Upper lobe of right lung (tissue), 1 donor: ENCODE measurements at places on chromosomes 6 and 20. TPM values are rescaled to one million over a fixed set of nuclear protein-coding genes. Genes with fewer than 3 reads are reported as not detected.
A peak's percentile ranks its signal among the peaks of the same experiment; 100 is the strongest.

Gene TMEM244
- total RNA-seq: not detected

Gene F13A1
- total RNA-seq: 94.5 TPM

Gene THBD
- total RNA-seq: 104 TPM

Gene SCRT2
- total RNA-seq: not detected

Gene CLDN20
- not detected for total RNA-seq

Gene FHL5
- total RNA-seq: 40.1 TPM

Gene SLC17A9
- 15.2 TPM for total RNA-seq

Gene FAM83D
- 2.0 TPM for total RNA-seq

GRCh38 chr6:17120019-17120418 is 18.2 kb downstream of the STMND1 start:
- H3K27me3 ChIP-seq: no peaks in the 10 kb centered on the region
- DNase-seq: no peak
- no peak overlapping the region for H3K4me3 ChIP-seq
- H3K36me3 ChIP-seq: no peaks in the 10 kb centered on the region
- no peaks in the 10 kb centered on the region for H3K4me1 ChIP-seq

DNA sequence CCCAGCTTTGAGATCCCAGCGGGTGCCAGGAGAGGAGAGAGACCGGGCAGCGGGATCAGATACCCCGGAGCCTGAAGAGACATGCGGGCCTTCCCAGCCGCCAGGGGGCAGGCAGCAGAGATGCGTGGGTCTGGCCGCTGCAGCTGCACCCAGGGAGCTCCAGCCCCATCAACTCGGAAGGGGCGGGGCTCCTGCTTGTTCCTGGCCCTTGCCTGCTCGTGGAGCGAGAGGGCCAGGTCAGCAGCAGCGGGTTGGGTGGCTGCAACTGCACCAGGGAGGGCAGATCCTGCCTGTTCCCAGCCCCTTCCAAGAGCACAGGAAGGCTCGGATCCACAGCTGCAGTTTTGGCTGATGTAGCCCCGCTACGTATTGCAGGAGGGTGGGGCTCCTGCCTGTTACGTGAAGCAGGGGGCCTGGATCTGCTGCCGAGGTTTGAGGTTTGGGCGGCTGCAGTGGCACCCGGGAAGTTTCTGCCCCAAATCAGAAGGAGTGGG is 532.8 kb downstream of the RFPL4B start:
- H3K4me3 ChIP-seq: no peak overlapping the region
- no peak overlapping the region for H3K27ac ChIP-seq
- peak; percentile 69 for DNase-seq
- no peaks in the 10 kb centered on the region for H3K36me3 ChIP-seq
- no peaks in the 10 kb centered on the region for H3K4me1 ChIP-seq

- no peaks in the 10 kb centered on the region for H3K27me3 ChIP-seq
- no peak for DNase-seq
- H3K36me3 ChIP-seq: no peaks in the 10 kb centered on the region
- H3K4me1 ChIP-seq: no peaks in the 10 kb centered on the region
These were observed 73.2 kb downstream of the SCP2D1 start for GRCh38 chr20:18886756-18887155.

DNA sequence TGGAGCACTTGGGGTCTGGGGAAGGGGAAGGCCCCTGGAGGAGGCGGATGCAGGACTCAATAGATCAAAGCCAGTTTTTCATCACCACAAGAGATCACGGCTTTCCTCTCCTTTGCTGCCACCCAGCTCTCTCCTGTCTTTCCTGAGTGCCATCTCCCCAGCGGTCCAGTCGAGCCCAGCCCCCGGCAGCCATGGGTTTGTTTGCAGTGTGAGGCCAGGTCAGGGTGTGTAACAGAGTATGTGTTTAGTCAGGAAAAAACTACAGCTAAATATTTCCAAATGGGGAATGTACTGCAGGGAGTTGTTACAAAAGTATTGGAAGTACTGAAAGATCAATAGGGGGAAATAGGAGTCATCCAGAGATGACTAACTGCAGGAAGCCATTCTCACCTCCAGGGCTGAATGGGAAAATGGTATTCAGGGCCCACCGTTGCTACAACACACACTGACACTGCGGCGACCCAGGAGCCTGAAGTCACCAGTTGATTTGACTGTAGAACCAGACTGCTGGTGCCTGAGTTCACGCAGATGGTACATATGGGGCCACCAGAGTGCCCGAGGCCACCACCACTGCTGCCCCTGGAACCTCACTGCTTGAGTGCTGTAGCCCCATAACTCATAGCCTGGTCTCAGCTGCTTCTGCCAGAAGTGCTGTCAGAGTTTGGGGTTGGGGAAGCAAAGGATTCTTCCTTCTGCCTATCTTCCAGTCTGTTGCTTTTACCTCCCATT is 23.6 kb upstream of the FANCE start:
- no peaks in the 10 kb centered on the region for H3K27me3 ChIP-seq
- no peak overlapping the region for H3K4me3 ChIP-seq
- DNase-seq: no peak
- H3K4me1 ChIP-seq: peaks cover 4% of the 10 kb centered on the region

GRCh38 chr6:49721297-49721696 is 8.0 kb upstream of the CRISP2 start:
- no peaks in the 10 kb centered on the region for H3K36me3 ChIP-seq
- H3K27ac ChIP-seq: no peak overlapping the region
- H3K27me3 ChIP-seq: no peaks in the 10 kb centered on the region
- no peak overlapping the region for H3K4me3 ChIP-seq
- no peaks in the 10 kb centered on the region for H3K4me1 ChIP-seq

DNA sequence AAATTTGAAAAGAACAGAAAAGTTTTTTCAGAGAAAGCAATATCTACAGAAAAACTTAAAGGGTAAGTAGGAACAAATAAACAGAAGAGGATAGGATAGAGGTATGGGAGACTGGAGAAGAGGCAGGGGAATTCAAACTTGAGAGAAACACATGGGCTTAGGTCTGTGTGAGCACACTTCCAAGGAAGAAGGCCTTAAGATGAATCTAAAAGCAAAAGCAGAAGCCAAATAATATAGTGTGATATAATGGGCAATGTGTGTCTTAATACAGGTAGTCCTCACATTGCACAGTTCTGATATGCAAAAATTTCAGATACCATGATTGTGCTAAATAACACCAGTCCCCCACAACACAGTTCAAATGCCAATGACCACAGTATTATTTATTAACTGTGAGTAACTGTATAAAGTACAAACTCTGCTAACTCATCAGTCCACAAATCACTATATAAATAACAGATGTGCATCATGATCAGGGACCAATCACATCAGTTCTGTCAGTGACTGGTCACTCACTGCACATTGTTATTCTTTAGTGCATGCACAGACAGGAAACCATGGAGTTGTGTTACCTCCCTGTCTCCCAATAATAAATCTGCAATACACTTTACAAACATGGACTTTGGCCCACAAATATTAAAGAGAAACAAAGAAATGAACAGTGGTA is 18.6 kb downstream of the SNX14 start:
- peaks cover 25% of the 10 kb centered on the region for H3K36me3 ChIP-seq
- no peak overlapping the region for H3K4me3 ChIP-seq
- H3K4me1 ChIP-seq: no peaks in the 10 kb centered on the region
- H3K27me3 ChIP-seq: no peaks in the 10 kb centered on the region
- no peak for DNase-seq

GRCh38 chr6:33762713-33763112 is 16.0 kb upstream of the IP6K3 start:
- no peaks in the 10 kb centered on the region for H3K27me3 ChIP-seq
- H3K4me1 ChIP-seq: peaks cover 8% of the 10 kb centered on the region
- no peaks in the 10 kb centered on the region for H3K36me3 ChIP-seq
- no peak for DNase-seq

DNA sequence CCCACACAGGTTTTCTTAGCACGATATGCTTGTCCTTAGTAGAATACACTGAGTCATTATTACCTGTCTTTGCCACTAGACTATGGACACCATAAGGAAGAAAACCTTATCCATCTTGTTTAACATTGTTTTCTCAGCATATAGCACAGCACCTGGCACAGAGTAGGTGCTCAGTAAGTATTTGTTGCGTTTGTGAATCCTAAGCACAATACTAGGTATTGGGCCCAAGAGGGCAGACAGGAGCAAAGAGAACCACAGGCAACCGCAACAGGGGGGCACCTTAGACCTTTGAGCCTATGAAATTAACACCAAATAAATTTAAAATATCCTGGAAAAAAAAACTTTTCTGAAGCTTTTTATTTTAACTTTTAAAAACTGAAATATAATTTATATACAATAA is 3.7 kb upstream of the NCOA6 start:
- no peak overlapping the region for H3K27ac ChIP-seq
- peaks cover 3% of the 10 kb centered on the region for H3K4me1 ChIP-seq
- no peak for DNase-seq
- no peak overlapping the region for H3K4me3 ChIP-seq

DNA sequence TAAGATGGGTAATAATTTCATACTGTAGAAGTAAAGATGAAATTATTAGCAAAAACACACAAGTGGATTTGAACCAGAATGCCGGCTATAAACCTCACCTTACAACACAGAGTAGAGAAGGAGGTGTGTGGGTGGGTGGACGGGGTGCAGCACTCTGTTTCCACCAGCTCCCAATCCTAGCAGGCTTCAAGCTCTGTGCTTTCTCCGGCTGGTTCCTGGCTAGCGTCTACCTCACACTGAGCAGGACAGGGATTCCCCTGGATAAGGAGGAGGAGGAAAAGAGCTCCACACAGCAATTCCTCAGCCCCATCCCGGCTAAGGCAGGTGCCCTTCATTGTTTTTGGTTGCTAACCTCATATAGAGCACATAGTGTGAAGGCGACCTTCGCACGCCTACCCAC is 453.3 kb downstream of the C6orf118 start:
- no peak overlapping the region for H3K27ac ChIP-seq
- H3K4me3 ChIP-seq: no peak overlapping the region
- no peak for DNase-seq
- H3K36me3 ChIP-seq: no peaks in the 10 kb centered on the region
- H3K4me1 ChIP-seq: no peaks in the 10 kb centered on the region

DNA sequence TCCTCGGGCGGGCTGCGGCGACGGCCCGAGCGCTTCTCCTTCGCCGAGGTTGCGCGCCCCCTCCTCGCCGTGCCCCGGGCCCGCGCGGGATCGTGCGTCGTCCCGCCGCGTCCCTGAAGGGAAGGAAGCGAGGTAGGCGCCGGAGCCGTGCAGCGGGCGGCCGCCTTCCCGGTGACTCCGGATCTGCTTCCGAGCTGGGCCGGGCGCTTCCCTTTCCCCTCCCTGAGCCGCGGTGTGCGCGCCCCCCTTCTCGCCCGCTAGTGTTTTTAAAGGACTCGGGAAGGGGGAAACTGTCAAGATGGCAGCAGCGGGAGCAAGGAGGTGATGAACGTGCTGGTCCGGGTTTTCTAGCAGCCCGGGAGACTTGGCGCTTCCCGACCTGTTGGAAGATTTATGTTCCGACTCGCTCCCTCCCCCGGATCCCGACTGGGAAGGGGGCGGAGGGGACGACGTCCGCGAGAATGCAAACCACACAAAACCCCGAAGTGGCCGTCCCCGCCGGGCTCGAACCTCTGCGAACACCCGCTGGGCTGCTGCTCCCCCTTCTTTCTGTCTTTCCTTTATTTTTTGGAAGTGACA is 744 bp upstream of the FOXO3 start:
- H3K36me3 ChIP-seq: no peaks in the 10 kb centered on the region
- H3K4me3 ChIP-seq: peak overlapping the region; percentile 89
- peaks cover 44% of the 10 kb centered on the region for H3K4me1 ChIP-seq
- peak overlapping the region; percentile 99 for H3K27ac ChIP-seq
- no peak for DNase-seq

GRCh38 chr6:30542404-30542725 is 13.9 kb downstream of the GNL1 start:
- H3K4me1 ChIP-seq: peaks cover 29% of the 10 kb centered on the region
- DNase-seq: no peak
- no peaks in the 10 kb centered on the region for H3K27me3 ChIP-seq
- peaks cover 24% of the 10 kb centered on the region for H3K36me3 ChIP-seq
- peak overlapping the region; percentile 65 for H3K27ac ChIP-seq

DNA sequence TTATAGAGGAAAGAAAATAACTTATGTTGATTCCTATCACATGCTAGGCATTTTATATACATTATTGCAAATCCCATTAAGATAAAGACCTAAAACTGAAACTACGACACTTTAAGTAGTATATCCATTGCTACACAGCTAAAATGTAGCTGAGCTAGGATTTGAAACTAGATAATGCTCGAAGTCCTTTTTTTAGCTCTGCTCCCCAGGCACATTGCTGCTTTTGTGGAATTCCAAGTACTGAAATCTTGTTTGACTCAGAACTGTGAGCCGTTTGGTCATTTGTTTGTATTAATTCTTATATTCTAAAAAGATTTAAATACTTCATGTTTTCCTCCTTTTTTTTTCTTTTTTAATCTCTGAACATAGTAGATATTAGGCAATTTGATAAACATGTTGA is 644.8 kb downstream of the HACE1 start:
- no peaks in the 10 kb centered on the region for H3K27me3 ChIP-seq
- H3K4me3 ChIP-seq: no peak overlapping the region
- H3K4me1 ChIP-seq: no peaks in the 10 kb centered on the region
- H3K36me3 ChIP-seq: no peaks in the 10 kb centered on the region

DNA sequence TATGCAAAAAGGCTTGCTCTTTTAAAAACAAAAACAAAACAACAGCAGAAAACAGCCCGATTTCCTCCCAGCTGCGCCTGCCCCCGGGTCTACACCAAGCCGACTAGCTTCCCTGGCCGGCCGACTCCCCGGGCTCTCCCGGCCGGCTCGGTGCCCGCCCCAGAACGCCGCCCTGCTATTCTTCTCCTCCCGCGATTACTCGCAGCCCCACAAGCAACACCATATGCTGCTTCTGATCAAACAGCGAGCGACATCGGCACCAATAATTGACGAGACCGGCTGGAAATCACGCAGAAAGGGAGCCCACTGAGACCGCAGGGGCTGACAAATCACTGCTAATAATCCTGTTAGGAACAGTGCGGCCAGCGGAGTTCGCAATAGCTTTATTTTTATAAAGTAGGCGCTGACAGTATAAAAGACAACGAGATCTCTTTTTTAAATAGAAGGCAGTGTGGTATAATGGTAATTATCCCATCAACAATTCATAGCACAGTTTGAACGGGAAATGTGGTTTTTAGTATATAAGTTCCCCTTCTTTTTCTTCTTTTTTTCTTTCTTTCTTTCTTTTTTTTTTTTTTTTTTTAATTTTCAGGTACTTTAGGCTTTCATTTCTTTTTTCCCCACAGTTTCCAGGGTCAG is 3.3 kb downstream of the SIM1 start:
- no peak overlapping the region for H3K4me3 ChIP-seq
- DNase-seq: no peak
- H3K36me3 ChIP-seq: no peaks in the 10 kb centered on the region
- H3K27me3 ChIP-seq: peaks cover 100% of the 10 kb centered on the region

GRCh38 chr20:47747669-47748031 is 37.6 kb downstream of the SULF2 start:
- no peak overlapping the region for H3K27ac ChIP-seq
- H3K4me3 ChIP-seq: no peak overlapping the region
- H3K36me3 ChIP-seq: no peaks in the 10 kb centered on the region
- DNase-seq: no peak
- H3K27me3 ChIP-seq: no peaks in the 10 kb centered on the region

GRCh38 chr6:168968228-168968627 is 285.4 kb downstream of the THBS2 start:
- H3K27me3 ChIP-seq: no peaks in the 10 kb centered on the region
- H3K36me3 ChIP-seq: no peaks in the 10 kb centered on the region
- no peak overlapping the region for H3K27ac ChIP-seq
- no peak overlapping the region for H3K4me3 ChIP-seq
- H3K4me1 ChIP-seq: no peaks in the 10 kb centered on the region

GRCh38 chr6:136471372-136471771 is 78.8 kb downstream of the MAP7 start:
- DNase-seq: no peak
- H3K27me3 ChIP-seq: no peaks in the 10 kb centered on the region
- H3K4me3 ChIP-seq: no peak overlapping the region
- H3K27ac ChIP-seq: no peak overlapping the region
- no peaks in the 10 kb centered on the region for H3K36me3 ChIP-seq

GRCh38 chr6:111710911-111711310 is 105.2 kb upstream of the TRAF3IP2 start:
- H3K4me1 ChIP-seq: peaks cover 23% of the 10 kb centered on the region
- H3K27me3 ChIP-seq: no peaks in the 10 kb centered on the region
- no peak overlapping the region for H3K4me3 ChIP-seq
- no peak for DNase-seq
- peak overlapping the region; percentile 25 for H3K27ac ChIP-seq
